ENCODE measurements at places on chromosomes 13 and 19.

- DNase-seq = peak; percentile 89
Observed at GRCh38 chr19:12956446-12957388, at the start of gene GADD45GIP1. Gene GADD45GIP1 (minus strand): TSS chr19:12957223. CDS start chr19:12957212, 11 bp downstream.

- DNase-seq = no peak
Observed at GRCh38 chr13:92054389-92054788, 656.0 kb downstream of the GPC5 start.

GRCh38 chr13:83272076-83272475, 610.2 kb downstream of the SLITRK1 start:
- no peak for DNase-seq

DNA sequence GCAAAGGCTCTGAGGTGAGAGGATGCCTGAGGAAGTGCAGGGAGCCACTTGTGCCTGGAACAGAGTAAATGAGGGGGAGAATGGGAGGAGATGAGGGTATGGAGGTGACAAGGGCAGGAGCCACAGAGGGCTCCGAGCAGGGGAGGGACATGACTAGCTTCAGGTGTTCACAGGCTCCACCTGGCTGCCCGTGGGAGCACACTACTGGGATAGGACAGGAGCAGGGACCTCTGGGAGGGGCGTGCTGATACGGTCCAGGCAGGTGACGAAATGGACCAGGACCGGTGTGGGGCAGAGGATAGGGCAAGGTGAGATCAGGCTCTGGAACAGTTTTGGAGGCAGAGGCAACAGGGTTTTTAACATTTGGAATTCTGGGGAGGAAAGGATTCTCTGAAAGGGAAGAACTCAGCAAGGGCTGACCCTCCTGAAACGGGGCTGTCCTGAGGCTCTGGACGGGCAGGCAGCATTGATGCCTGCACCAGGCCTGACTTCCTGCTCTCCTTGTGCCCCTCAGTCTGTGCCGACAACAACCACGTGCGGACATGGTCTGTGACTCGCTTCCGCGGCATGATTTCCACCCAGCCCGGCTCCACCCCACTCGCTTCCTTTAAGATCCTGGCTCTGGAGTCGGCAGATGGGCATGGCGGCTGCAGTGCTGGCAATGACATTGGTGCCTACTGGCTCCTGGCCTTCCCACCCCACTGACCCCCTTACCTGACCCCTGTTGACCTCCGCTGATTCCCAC, 11.6 kb downstream of the SHKBP1 start:
- DNase-seq = no peak

DNA sequence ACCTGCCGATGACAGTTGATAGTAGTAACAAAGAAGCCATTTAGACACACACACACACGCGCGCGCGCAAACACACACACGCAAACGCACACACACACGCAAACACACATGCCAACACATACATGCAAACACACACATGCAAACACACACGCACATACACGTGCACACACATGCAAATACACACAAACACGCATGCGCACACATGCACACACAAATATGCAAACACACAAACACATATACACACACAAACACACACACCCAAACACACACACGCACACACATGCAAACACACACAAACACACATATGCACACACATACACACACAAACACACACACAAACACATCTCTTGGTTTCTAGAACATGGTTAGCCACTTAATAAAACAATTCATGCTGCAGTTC, 50.1 kb downstream of the ZNF557 start:
- DNase-seq = no peak

All from GM13976 (cell line).